CD4-positive, alpha-beta memory T cell (primary cell): ENCODE measurements at places on chromosomes 7 and 10. TPM values are rescaled to one million over a fixed set of nuclear protein-coding genes. Genes with fewer than 3 reads are reported as not detected.

DNA sequence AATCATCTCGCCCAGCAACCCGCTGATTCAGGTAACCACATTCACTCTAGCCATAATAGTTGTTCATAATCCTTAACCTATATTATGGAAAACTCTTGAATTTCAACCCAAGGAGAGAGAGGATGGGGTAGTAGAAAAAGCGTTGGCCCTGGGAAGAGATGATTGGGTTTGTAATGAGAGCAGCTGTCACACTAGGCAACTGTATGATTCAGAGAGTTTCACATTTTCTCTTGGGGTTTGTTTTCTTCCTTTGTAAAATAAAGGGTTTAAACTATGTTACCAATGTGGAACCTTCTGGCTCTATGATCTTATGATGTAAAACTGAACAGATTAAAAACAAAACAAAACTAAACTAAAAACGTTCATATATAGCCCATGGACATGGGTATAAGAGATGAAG lies 705.2 kb upstream of the IGFBP3 start:
- H3K27me3 ChIP-seq = no peaks in the 10 kb centered on the region
- H3K4me1 ChIP-seq = no peaks in the 10 kb centered on the region
- no peak for DNase-seq

- DNase-seq = no peak
- no peak overlapping the region for H3K27ac ChIP-seq
- no peaks in the 10 kb centered on the region for H3K27me3 ChIP-seq
- H3K4me3 ChIP-seq = no peak overlapping the region
Observed at GRCh38 chr10:127415901-127416581, 133.1 kb upstream of the NPS start.

DNA sequence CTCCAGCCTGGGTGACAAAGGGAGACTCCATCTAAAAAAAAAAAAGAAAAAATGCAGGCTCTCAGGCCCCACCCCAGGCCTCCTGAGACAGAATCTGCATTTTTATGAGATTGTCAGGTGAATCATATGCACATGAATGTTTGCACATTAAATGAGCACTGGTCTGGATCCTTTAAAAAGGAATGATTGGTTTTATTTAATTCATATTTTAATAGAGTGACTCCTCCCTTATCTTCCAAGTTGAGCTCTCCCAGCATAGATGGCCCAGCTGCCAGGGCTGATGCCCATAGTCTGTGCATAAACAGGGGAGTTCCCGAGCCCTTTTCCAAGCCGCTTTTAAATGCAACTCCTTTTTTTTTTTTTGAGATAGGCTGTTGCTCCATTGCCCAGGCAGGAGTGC lies 28.5 kb downstream of the CUX1 start:
- DNase-seq = no peak
- H3K4me1 ChIP-seq = no peaks in the 10 kb centered on the region
- H3K36me3 ChIP-seq = no peaks in the 10 kb centered on the region
- no peak overlapping the region for H3K27ac ChIP-seq
- no peaks in the 10 kb centered on the region for H3K27me3 ChIP-seq

DNA sequence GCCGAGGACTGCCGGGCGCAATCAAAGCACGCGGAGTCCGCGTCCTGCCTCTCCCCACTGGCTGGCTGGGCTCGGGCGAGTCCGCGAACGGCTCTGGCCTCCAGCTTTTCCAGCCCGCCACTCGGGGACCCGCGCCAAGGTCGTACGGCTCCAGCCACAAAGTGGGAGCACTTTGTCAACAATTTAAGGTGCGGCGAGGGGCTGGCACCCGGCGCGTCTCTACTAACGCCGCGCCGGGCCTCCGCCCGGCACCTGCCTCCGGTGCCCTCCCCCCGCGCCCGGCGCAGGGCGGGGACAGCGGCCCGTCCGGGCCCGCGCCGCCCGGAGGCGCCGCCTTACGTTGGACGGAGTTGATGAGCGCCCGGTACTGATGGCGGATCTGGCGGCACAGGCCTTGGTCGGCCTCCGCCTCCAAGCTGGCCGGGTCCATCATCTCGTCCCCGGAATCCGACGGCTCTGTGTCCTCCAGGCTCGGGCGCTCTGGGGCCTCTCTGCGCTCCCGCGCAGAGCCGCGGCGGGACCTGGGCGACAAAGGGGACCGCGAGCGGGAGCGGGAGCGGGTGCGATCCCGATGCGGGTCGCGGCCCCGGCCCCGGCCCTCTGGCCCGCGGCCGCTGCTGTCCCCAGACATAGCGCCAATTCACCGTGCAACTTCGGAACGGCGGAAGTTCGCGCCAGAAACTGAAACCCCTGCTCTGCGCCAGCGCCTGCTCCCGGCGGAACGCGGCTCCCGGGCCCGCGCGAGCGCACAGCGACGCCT lies at the start of gene NSMCE4A:
Gene NSMCE4A, minus strand, starts transcription at position 683 of the 760 bp plus-strand sequence. Its CDS starts 52 bp downstream, at position 631.
- no peaks in the 10 kb centered on the region for H3K27me3 ChIP-seq
- peaks cover 6% of the 10 kb centered on the region for H3K36me3 ChIP-seq
- H3K27ac ChIP-seq = peak within 1 kb of the TSS; percentile 62
- peak; percentile 65 for DNase-seq
- peak within 1 kb of the TSS; percentile 77 for H3K4me3 ChIP-seq

DNA sequence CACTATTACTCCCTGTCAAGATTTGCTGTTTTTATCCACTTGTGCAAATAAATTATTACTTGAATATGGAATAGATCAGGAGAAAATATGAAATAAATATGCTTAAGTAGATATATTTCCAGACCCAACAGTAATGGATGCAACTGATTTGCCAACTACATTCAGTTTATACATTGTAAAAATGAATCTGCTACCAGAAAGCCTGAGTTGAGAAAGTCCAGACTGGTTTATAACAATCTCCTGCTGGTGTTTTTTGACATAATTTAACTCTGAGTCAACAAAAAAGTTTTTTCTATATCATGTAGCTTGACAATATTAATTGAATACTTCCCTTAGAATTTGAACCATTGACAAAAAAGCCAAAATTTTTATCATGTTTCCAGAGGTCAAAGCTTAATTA lies 265.8 kb upstream of the SEMA3D start:
- H3K36me3 ChIP-seq = no peaks in the 10 kb centered on the region
- no peak for DNase-seq
- H3K27me3 ChIP-seq = no peaks in the 10 kb centered on the region
- H3K4me3 ChIP-seq = no peak overlapping the region
- H3K27ac ChIP-seq = no peak overlapping the region

GRCh38 chr10:89861584-89862301 lies 160.4 kb downstream of the KIF20B start:
- peak; percentile 37 for DNase-seq
- H3K4me1 ChIP-seq = peaks cover 20% of the 10 kb centered on the region
- H3K36me3 ChIP-seq = no peaks in the 10 kb centered on the region
- H3K27me3 ChIP-seq = no peaks in the 10 kb centered on the region
- H3K4me3 ChIP-seq = no peak overlapping the region

- no peaks in the 10 kb centered on the region for H3K4me1 ChIP-seq
- H3K27ac ChIP-seq = no peak overlapping the region
- no peak overlapping the region for H3K4me3 ChIP-seq
- no peaks in the 10 kb centered on the region for H3K36me3 ChIP-seq
Observed at GRCh38 chr7:89027781-89028180, 232.2 kb upstream of the TEX47 start.

DNA sequence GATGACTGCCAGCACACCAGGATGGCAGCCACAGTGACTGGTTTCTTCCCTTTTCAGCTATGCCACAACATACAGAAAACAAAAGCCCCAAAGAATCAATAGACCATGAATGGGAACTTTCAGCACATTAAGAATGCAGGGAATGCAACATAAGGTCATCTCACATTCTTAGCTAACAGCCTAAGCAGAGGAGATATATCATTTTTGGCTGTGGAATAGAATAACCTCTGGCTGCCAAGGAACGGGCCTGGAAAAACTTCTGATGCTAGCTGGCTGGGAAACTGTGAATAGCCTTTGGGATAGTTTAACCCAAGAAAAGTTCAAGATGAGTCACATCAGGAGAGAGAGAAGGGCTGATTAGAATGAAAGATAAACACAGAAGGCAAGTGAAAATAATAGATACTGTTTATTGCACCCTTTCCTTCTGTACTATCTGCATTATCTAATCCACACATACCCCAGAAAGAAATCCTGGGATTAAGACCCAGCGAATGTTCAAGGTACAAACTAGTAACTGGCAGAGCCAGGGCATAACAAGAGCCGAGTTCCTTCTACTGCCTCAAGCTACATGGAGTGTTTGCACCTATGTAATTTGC lies 169.2 kb downstream of the SEMA3A start:
- no peak for DNase-seq
- no peaks in the 10 kb centered on the region for H3K36me3 ChIP-seq
- no peaks in the 10 kb centered on the region for H3K27me3 ChIP-seq
- no peaks in the 10 kb centered on the region for H3K4me1 ChIP-seq
- H3K4me3 ChIP-seq = no peak overlapping the region
- H3K27ac ChIP-seq = no peak overlapping the region

DNA sequence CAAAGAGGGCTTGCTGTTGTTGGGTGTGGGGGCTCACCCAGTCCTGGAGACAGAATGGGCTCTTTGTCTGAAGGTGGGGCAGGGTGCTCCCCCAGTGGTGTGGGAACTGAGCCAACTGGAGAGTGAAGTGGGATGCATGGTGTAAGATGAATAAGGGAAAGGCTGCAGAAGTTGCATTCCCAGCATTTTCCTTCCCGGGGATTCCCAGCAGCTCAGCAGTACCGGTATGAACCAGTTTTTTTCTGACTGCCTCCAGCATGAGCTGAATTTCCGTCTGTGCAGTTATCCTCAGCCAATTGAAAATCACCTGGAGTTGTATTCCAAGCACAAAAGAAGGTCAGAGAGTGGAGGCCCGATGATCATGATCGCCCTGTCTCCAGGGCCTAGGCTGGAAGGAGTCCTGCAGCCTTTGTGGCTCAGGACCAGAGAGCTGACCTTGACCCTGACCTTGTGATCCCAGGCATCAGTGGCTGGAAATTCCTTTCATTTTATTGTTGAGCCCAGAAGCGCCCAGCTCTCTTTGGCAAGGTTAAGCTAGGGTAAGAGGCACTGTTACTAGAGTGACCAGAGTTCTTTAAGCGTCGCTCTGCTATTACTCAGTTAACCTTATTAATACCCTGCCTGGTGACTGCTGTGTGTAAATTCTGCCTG lies 33.4 kb downstream of the OGDH start:
- no peaks in the 10 kb centered on the region for H3K36me3 ChIP-seq
- DNase-seq = no peak
- peaks cover 81% of the 10 kb centered on the region for H3K4me1 ChIP-seq
- H3K4me3 ChIP-seq = peak overlapping the region; percentile 8
- peak overlapping the region; percentile 96 for H3K27ac ChIP-seq

DNA sequence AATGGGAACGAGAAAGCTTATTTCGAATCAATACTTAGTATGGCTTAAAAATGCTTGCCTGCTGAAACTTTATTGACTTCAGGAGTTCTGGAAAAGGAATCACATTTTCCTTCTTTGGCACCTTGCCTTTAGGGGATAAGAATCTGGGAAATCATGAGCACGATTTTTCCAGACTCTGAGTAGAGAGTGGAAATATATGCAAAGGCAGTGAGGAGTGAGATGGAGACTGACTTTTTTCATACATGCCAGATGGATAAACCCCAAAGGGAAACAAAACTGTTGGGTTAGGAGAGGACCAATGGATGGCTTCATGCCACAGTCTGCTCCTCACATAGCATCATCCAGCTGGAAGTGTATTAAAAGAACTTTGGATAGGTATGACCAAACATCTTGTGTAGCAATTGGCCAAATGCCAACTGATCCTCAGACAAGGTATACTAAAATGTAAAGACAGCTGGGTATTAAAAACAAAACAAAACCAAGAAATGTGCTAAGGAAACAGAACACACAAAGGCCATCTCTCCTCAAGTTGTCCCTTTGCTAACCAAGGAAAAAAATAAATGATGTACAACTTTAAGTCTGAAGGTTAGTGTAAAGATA lies 1.7 kb downstream of the COL28A1 start:
- H3K4me3 ChIP-seq = no peak overlapping the region
- H3K27me3 ChIP-seq = no peaks in the 10 kb centered on the region
- H3K36me3 ChIP-seq = no peaks in the 10 kb centered on the region
- no peak for DNase-seq

DNA sequence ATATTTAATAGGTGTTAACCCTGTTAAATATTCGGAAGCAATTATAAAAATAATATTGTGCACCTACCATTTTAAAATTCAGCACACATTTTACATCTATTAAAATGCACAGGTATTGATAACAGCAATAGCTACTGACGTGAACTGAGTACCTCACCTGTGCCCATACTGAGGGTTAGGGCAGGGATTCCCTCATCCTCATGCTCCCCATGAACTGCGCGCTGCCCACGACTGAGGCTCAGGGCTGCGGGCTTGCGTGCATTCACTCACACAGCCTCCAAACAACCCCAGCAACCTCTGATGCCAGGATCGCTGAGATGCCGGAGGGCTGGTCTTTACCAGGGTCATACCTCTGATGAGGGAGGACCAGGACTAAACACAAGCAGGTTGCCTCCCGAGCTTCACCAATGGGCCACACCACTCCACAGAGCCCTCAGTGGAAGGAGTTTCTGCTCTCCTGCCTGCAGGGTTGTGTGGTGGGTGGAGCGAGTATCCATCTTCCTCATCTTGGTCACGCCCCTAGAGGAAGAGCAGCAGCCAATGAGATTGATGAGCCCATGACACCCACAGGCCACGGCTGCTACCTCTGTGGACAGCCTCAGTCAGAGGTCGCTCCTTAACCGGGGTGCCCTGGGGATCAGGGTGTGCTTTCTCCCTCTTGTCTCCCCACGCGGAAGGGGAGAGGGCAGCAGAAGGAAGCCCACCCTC lies 478.3 kb downstream of the TNS3 start:
- no peak for DNase-seq
- no peak overlapping the region for H3K27ac ChIP-seq
- H3K27me3 ChIP-seq = no peaks in the 10 kb centered on the region
- no peaks in the 10 kb centered on the region for H3K4me1 ChIP-seq
- no peak overlapping the region for H3K4me3 ChIP-seq

- no peaks in the 10 kb centered on the region for H3K27me3 ChIP-seq
- H3K4me3 ChIP-seq = no peak overlapping the region
- H3K27ac ChIP-seq = no peak overlapping the region
- H3K36me3 ChIP-seq = peaks cover 11% of the 10 kb centered on the region
- DNase-seq = no peak
- peaks cover 58% of the 10 kb centered on the region for H3K4me1 ChIP-seq
Observed at GRCh38 chr7:129041142-129042085, 13.5 kb downstream of the TNPO3 start.

Gene HYAL4
- total RNA-seq = not detected

Gene PRSS1
- 0.44 TPM for total RNA-seq

Gene CPA4
- total RNA-seq = not detected

Gene DYDC2
- not detected for total RNA-seq

Gene FAM25C
- not detected for total RNA-seq

Gene JCAD
- not detected for total RNA-seq

Gene GIMAP5
- total RNA-seq = 297 TPM

Gene MSMB
- total RNA-seq = not detected

Gene HPS1
- total RNA-seq = 115 TPM

Gene DGKI
- total RNA-seq = 0.11 TPM

Gene TEX36
- total RNA-seq = not detected
